ENCODE measurements at places on chromosomes 13 and 19.

GRCh38 chr19:14112809-14113385, 4.7 kb downstream of the PRKACA start:
- no peak for DNase-seq

GRCh38 chr13:59303433-59303832, 860.3 kb downstream of the DIAPH3 start:
- no peak for DNase-seq

DNA sequence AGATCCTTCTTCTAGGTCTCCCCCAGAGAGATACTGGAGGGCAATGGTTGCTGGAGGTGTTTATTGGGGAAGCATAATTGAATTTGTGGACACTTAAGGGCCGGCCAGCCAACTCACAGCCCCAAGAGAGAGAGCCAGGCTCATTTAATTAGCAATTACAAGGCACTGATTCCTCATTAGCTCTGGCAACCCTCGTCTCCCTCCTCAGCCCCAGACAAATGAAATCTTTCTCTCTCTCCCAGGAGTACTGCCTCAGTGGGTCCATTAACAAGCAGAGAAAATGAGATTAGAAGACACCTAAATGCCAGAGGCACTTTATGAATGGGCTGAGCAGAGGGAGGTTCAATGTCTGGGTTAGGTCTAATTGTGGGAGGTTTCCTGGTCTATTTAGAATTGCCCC, 19.0 kb upstream of the FEM1A start:
- DNase-seq: no peak

- DNase-seq: no peak
Measured at GRCh38 chr13:42485272-42485671, 88.7 kb upstream of the TNFSF11 start.

DNA sequence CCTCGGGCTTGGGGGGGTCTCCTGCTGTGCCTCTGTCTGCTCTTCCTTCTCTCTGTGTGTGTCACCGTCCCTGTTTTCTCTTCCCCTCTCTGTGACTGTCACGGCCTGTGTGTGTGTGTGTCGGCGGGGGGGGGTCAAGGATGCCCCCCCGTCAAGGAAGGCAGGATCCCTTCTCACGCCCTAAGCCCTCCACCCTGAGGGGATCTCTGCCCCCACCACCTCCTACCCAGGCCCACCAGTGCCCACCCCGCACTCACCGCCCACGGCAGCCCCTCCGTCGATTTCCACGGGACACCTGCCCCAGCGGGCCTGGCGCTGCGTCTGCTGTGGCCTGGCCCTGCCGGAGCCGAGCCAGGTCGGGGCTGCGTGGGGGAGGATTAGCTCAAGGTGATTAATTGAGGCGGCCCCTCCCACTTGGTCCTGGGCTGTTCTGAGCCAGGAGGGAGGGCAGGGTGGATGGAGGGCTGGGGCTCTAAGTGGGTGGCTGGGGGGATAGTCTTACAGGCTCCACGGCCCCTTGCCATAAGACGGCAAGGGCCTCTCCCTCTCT, at the start of gene RAX2:
TSS of gene RAX2 (minus strand) at position 323 of the 550 bp plus-strand sequence. CDS start 486 bp downstream, outside the sequence.
- DNase-seq: no peak

All from NCI-H2107 (cell line).